ENCODE measurements at places on chromosomes 3 and 15.

GRCh38 chr3:71031914-71032521 is 551.5 kb downstream of the FOXP1 start:
- DNase-seq = no peak

- no peak for DNase-seq
These were observed 106.9 kb downstream of the LRRN1 start for GRCh38 chr3:3906171-3906570.

- DNase-seq = no peak
These were observed 1.4 kb downstream of the SOX14 start for GRCh38 chr3:137765310-137766033.

DNA sequence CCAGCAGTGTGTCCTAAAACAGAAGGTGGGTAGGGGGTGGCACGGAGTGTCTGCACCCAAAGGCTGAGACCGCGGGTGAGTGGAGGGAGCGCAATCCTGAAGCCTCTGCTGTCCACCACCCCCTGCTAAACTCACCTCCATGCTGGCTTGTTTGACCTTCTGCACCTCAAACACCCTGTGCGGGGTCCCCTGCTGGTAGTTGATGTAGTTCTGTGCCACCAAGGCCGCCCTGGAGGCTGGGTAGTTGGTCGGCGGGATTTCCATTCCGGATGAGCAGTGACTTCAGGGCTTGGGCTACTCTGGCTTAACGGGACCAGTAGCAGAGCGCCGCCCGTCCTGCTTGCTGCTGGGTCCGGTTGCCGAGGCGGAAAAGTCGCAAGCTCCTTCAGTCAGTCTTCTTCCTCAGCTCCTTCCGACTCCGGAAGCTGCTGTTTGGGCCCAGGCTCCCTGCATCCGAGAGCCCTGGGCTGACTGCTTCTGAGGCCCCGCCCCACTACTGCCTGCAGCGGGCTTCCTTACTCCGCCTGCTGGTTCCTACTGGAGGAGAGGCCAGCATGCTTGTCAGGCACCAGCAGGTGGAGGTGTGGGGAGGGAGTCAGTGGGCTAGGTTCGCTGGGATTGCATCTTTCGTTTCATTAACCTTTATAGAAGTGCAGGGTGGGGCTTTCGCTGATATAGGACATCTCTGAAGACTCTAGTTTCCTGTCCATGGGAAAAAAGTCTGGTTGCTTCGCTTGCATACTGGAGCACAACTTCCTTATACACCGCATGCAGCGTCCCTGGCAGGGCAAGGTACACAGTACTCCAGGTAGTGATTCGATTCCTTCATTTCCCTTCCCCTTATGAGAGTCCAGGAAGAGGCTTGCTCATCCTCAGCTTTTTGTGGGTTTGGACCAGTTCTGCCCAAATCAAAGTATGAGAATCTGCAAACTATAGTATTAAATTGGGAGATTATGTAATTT is at the start of gene LXN:
TSS of gene LXN (minus strand) at position 434 of the 962 bp plus-strand sequence. CDS start at position 264, 170 bp downstream.
- DNase-seq = peak; percentile 78

- DNase-seq = no peak
These were observed 230.7 kb downstream of the SATB1 start for GRCh38 chr3:18194431-18194830.

DNA sequence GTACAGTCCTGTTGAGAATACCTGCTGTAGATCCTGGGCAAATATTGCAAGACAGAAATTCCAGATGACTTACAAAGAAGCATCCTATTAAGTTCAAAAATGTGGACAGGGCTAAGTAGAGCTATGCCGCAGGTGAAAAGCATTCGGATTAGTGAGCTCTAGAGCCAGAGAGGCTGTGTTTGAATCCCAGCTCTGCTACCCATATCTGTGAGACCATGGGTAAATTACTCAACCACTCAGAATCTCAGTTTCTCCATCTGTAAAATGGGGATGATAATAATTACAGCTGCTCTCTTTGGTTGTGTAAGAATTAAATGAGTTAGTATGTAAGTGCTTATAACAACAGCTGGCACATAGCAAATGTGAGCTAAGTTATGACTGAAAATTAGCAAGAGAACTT is 3.9 kb downstream of the ADAMTS7 start:
- DNase-seq = no peak

Measured in GM18507 (cell line).